ENCODE measurements at places on chromosomes 12 and 14.

DNA sequence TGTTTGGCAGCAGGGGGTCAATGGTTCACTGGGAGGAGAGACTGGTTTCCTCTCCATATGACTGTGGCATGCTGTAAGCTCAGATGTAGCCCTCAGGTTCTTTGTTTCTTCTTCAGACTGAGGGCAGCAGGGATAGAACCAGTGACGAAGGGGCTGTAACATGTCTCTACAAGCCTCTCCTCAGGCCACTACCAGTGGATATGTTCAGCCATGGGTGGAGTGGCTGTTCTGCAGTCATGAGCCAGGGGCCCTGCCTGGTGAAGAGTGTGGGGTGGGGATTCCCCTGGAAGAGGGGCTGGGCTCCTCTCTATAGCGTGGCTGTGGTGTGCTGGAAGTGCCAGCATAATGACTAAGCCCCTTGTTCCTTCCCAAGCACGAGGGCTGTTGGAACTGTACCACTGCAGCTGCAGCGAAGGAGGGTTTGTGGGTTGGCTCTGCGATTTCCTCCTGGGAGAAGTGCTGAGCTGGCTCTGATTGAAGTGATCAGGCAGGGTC is 55.8 kb downstream of the CMAS start:
- DNase-seq = no peak

GRCh38 chr14:61524936-61525292 is 170.4 kb upstream of the HIF1A start:
- no peak for DNase-seq

DNA sequence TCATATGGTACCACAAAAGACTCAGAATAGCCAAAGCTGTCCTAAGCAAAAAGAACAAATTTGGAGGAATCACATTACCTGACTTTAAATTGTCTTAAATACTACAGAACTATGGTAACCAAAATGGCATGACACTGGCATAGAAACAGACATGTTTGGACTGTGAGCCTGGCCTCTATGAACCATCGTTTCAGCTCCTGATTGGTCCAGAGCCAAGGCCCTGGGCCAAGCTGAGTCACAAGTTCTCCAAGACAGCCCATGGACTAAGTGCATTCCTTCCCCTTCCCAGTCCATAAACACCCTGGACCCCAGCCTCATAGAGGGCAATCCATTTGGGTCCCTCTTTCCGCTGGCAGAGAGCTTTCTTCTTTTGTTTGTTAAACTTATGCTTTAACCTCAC is 12.1 kb upstream of the PRR4 start:
- no peak for DNase-seq

DNA sequence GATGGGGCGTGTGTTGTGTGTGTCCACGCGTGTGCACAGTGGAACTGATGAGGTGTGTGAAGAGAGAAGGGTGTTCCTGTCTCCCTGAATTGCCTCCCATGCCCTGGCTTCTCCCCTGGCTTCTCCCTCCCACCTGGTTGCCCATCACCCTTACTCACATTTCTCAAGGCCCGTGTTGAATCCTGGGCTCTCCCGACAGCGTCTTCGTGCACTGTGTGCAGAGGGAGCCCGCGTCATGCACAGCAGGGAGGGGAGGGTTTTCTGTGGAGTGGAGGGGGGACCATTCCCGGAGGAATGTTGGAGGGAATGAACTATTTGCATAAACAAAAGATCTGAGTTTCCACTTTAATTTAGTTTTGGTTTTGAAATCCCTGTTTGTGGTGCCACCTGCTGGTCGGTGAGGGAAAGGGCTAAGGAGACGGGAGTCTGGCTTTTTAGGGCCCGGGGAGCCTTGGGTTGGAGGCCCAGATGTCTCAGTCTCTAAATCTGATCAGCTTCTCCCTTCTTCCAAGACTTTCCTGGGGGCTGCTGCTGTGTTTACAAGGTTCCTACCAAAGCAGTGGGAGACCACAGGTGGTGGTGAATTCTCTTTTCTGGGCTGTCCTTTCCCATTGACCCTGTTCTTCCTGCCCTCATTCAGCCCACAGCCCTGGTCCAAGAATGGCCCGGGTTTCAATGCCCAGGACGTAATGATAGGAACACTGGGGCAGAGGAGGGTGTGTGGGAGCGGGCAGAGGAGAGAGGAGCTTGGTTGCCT is at the start of gene C1R:
C1R (minus strand) TSS at position 217 of the 757 bp plus-strand sequence; CDS start at position 160, 57 bp downstream.
- no peak for DNase-seq

DNA sequence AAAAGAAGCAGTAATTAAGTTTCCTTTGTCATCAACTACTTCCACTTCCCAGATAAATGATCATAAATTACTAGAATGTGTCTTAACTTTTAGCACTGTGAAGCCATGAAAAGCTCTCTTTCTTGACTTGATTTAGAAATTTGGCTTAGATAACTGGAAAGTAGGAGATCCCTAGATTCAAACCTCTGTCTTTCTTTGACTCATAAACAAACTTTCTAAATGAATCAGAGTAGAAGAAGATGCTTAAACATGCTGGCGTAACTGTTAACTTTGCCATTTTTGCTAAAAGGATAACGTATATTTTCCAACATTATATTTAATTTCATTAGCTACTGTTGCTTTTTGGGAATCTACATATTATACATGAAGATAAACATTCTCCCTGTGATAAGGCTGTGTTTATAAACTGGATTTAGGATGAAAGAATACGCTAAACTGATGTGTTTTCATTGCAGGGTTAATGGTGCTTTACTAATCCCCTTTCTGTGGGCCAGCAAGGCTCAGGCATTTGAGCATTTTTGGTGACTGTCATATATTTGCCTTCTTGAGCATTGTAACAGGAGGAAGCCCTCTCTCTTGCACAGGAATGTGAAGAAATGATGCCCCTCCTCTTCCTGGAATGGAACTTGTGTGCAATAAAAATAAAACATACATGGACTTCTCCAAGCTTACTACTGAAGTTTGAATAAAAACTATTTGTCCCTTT is 301.4 kb downstream of the BMP4 start:
- DNase-seq = no peak

- no peak for DNase-seq
Observed at GRCh38 chr12:16112612-16113560, 164.6 kb downstream of the SLC15A5 start.

DNA sequence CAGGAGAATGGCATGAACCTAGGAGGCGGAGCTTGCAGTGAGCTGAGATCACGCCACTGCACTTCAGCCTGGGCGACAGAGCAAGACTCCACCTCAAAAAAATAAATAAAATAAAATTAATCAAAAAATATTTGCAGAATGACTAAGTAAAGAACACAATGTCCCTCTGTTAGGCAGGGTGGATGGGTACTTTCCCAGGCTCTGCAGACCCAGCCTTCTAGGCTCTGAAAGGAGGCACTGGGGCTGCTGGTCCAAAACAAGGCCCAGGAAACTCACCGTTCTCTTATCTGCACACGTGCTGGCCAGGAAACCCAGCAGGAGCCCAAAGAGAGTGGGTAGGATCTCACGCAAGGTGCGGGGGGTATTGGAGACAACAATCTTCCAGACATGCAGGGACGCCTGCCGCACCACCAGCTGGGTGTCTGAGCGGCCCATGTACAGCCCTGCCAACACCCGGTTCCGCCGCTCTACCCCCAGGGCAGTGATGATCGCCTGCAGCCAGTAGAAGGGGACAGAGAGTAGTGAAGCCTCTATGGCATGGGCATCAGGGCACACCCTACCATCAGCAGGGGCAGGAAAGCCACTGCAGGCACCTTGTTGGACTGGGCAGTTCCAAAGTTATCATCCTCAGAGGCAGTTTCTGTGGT is 25.8 kb upstream of the RAB35 start:
- no peak for DNase-seq

Measured in SIG-M5 (cell line).